ENCODE measurements at places on chromosomes 3 and 15.
A peak's percentile ranks its signal among the peaks of the same experiment; 100 is the strongest.

- no peak for DNase-seq
Observed at GRCh38 chr15:99604865-99605264, 39.1 kb downstream of the MEF2A start.

DNA sequence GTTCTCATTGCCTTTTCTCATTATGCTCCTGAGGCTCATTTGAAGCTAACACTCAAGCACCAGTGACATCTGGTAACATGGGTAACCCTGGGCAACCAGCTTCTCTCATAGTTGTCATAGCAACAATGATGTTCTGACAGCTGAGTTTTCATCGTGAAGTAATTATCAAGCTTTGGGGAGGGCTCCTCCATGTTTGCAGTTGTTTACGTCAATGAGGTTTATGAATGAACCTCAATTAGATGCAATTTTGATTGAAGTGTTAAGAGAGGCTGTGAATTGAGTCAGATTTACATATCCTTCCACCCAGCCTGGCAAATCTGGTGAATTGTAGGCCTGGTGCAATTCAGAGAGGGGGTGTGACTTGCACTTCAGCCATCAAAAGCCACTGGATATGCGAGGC, 119.3 kb upstream of the CHD2 start:
- no peak for DNase-seq

GRCh38 chr3:182035324-182035723, 323.6 kb downstream of the SOX2 start:
- DNase-seq: no peak

DNA sequence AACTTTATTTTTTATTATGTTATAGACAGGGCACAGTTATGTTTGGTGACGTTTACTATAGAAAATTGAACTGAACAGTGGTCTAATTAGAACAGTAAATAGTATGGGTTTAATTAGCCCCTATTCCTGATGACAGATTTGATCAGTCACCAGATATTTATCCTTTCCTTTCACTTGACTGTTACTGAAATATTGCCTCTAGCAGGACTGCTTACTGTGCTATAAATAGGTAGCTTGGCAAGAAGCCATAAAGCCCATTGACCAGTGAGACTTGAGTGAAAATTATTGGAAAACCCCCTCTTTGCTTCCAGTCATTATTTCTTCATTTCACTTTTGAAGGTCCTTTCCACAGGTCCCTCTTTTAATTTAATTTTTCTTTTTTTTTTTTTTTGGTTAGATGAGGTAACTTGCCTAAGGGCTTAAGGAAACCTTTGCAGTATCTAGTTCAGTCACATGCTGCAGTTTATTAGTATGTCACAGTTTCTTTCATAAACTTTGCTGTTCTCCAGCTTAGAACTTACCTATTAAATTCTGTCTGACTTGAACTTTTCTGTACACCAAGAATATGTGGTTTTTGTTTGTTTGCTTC, 115.6 kb downstream of the ADAMTSL3 start:
- DNase-seq: peak; percentile 35

- DNase-seq: peak; percentile 99
Observed at GRCh38 chr3:171348121-171348520, 112.1 kb downstream of the TNIK start.

GRCh38 chr3:129182390-129183185, 1.1 kb downstream of the CNBP start:
- no peak for DNase-seq

- no peak for DNase-seq
Observed at GRCh38 chr3:196332168-196332567, 6.0 kb downstream of the TM4SF19 start.

- DNase-seq: no peak
Observed at GRCh38 chr15:39946862-39947261, 12.9 kb downstream of the EIF2AK4 start.

DNA sequence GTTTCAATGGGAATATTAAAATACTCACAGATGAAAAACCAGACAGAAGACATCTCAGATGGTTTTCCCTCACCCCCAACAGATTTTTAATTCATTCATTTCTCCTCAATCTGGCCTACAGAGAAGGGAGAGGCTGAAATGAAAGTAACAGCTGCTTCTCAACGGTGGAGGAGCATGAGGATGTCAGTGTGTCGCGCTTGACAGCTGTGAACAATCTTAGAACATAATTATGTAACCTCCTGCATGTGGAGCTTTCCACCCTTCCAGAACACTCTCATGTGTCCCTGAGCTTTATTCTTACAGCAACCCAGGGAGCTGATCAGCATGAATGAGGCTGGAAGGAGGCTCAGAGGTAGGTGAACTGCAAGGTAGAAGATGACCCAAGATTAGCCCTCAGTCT, 52.7 kb downstream of the MB21D2 start:
- DNase-seq: no peak

GRCh38 chr3:136792556-136793330, 26.2 kb upstream of the SLC35G2 start:
- DNase-seq: no peak

DNA sequence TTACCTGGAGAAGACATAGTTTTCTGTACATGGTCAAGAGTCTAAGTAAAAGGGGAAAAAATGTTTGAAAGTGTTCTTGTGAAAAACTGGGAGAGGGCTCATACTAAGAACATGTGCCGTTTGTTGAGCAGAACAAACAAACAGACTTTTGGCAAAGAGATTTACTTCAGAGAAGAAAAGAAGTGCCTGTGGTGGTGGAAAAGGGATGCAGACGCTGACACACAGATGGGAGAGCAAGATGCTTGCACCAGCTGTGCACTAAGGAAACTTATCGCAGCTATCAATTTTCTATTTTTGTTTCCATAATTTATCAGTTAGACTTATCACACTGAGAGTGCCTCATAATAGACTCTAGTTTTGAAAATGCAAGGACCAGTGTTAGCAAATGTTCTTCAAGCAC, 259.6 kb upstream of the PDZRN3 start:
- DNase-seq: no peak

GRCh38 chr3:154684440-154684839, 254.4 kb upstream of the GPR149 start:
- DNase-seq: no peak

DNA sequence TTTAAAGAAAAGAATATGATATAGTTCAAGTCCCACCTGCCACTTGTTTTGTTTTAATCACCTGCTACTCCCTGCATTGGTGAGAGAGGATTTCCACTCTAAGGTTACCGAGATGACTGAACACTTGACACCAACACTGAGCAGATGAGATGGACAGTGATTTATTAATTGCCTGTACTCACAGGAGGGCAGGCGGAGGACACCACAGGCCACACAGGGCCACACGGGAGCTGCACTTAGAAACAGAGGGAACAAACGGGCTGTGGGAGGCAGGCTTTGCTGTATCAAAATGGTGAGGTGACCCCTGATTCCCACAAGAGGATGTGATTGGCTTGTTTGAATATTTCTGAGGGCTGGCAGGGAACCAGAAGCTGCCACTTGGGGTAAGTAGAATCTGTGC, 10.8 kb downstream of the MINAR1 start:
- no peak for DNase-seq

DNA sequence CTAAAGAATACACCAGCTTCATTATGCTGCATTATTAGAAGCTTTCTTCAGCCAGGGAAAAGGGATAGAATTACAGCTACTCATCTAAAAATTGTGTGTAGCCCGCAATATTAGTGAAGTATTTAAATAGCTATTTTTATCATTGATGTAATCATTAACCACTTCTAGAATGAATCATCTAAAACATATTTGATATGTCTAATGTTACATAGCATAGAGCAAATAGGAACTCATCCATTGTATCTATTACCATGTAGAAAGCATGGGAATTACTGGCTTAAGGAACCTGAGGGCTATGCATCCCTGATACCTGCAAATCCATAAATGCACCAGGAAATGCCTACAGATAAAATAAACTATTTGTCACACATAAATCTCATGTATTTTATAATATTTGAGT, 54.5 kb upstream of the VGLL3 start:
- no peak for DNase-seq

DNA sequence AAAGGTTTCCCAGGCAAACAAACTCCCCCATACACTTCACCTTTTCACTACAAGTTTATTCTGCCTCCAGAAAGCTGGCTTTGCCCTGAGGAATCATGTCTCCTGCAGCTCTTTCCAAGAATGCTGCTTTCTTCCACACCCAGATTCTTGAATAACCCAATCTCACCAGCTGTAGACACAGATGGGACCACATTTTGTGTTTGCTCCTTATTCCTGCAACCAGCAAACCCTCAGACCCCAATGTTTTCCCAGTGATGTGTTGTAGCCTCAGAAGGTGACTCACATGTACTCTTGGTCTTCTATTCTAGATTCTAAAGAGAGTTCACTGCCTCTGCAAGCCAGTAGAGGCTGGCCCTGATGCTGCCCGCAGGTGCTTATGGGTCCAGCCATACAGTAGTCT, 23.6 kb upstream of the TRIM59 start:
- DNase-seq: no peak

DNA sequence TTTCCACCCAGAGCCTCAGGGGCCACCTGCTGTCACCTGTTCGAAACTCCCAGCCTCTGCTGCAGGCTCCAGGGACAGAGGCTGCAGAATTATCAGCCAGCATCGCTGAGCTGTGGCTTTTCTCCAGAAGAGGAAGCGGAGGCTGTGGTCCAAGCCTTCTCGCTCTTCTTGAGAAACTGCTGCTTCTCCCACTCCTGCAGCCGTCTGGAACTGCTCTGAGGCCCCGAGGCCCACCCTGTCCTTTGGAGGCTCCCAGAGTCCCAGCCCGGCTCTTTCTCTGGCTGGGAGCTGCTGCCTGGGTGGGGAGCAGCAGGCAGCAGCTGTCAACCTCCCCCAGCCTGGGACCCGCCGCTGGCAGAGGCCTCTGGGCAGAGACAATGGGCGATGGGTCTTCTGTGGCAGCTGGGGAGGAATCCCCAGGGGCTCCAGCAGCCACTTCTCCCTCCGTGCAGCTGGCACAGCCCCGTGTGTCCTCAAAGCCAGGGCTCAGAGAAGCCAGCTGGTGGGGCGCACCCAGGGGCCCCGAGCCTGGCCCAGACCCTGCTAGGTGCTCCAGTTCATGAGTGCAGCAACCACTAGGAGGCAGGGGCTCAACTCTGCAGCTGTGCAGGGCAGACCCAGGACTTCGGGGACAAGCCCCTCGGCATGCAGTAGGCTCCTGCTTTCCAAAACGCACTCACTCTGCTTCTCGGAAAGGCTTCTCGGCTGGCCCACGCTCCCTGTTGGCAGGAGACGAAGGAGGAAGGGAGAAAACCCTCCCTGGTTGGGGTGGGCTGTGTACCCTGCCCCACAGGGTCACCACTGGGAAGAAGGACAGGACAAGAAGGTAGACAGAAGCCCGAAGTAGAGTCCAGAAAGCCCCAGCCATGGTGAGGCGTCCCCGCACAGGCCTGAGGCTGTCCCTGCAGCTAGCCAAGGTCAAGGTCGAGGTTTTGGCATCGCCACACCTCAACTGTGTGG, 49.9 kb upstream of the FURIN start:
- no peak for DNase-seq

DNA sequence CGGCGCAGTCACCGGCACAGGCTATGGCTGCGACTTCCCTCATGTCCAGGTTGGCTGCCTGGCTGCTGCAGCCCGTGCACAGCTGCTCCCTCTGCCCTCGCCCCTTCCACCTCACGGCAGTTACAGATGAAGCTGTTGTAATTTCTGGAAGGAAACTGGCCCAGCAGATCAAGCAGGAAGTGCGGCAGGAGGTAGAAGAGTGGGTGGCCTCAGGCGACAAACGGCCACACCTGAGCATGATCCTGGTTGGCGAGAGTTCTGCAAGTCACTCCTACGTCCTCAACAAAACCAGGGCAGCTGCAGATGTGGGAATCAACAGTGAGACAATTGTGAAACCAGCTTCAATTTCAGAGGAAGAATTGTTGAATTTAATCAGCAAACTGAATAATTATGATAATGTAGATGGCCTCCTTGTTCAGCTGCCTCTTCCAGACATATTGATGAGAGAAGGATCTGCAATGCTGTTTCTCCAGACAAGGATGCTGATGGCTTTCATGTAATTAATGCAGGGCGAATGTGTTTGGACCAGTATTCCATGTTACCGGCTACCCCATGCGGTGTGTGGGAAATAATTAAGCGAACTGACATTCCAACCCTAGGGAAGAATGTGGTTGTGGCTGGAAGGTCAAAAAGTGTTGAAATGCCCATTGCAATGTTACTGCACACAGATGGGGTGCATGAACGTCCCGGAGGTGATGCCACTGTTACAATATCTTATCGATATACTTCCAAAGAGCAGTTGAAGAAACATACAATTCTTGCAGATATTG, 13.2 kb upstream of the GNB4 start:
- no peak for DNase-seq

DNA sequence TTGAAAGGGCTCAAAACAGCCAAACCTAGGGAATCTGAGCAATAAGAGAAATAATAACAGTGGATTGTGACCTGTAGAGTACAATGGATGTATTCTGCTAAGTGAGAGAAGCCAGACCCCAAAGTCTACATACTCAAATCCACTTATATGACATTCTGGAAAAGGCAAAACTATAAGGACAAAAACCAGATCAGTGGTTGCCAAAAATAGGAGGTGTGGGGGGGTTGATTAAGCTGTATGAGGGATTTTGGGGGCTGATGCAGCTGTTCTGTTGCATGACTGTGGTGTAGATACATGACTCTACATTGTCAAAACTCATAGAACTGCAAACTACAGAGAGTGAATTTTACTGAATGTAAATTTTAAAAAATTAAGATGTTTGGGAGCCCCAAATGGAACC, 20.1 kb upstream of the CGNL1 start:
- DNase-seq: no peak

DNA sequence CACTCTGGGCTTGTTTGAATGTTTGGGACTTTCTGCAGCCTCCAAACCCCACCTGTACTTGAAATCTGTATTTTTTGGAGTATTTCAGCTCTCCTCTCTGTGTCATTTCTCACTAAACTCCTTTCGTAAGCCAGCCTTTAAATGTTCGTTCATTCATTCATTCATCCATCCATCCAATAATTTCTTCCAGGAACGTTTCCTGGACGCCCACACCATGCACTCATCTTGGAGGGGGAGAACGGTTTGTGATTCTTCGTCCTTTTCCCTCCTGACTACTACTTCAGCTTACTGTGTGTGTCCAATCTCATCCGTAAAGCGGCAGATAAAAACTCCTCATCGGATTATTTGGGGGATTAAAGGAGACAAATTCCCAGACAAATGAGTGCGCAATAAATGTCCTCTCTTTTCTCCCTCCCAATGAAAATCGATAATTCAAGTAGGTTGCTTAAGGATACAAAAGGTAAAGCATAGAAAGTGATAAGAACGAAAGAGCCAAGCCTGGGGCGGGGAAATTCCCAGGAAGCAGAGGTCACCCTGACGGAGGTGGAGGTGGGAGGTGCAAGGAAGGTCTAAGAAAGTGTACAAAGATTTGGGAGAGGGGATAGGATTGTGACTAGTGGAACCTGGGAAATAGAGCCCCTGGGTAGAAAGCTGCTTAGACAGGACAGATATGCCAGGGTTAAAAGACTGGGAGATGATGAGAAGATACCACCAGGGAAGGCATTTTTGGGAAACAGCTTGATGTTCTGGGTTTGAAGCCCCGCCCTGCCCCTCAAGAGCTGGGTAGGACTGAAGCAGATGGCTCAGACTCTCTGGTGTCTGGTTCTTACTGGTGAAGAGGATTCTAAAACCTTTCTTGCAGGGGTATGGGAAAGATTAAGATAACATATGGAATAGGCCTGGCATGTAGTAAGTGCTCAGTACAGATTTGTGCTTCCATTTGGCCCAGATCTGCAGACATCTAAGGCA, 896 bp upstream of the KLHL25 start:
- no peak for DNase-seq

Measured in SK-N-MC (cell line).